Central memory CD4-positive, alpha-beta T cell (primary cell): ENCODE measurements at places on chromosomes 5 and 9.
A peak's percentile ranks its signal among the peaks of the same experiment; 100 is the strongest.

DNA sequence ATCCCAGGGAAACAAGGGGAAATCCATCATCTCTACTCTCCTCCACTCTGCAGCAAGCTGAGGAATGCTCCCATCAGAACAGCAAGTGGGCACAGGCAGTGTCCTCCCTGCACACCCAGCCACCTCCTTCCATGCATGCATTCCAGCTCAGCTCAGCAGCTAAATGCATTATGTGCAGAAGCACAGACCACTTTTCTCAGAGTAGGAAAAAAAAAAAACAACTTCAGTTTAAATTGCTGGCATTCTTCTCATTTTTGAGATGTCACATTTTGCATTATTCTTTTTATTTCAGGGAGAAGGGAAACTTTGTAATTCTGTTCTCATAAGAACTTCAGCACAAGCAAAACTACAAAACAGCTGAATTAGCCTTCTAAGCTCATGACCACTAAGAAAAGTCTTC, 312.2 kb downstream of the SEMA5A start:
- no peak for DNase-seq

DNA sequence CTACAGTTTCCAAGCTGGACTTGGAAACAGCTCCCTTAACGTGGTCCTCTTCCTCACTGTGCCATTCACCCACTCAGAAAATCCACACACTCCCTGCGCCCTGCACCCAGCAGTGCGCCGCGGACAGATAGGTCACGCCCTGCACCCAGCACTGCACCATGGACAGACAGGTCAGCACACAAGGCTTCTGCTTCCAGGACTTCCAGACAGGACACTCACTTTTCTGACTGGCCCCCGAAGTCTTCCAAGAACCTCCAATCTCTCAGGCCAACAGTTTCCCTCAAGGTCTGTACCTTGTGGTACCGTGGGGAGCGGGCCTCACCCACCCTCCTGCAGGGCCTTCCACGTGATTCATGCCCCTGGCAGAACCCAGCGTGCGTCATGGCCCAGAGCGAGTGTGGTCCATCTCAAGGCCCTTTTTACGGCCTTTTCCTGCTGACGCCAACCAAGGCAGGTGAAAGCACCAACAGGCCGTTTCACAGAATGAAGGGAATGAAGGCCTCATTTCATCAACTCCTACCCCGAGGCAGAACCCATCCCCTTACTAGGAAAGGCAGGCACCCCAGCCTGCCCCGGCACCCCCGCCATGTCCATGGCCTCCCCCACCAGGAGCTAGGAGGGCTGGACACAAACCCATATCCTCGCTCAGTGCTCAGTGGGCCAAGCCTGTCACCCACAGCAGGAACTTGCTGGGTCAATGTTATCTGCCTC, 17.3 kb downstream of the VAV2 start:
- no peak for DNase-seq

GRCh38 chr5:111254613-111255012, 30.4 kb downstream of the CAMK4 start:
- DNase-seq: peak; percentile 74

GRCh38 chr5:168603746-168604145, 24.6 kb upstream of the PANK3 start:
- no peak for DNase-seq

GRCh38 chr9:132802121-132802795, 75.8 kb downstream of the AK8 start:
- DNase-seq: no peak

DNA sequence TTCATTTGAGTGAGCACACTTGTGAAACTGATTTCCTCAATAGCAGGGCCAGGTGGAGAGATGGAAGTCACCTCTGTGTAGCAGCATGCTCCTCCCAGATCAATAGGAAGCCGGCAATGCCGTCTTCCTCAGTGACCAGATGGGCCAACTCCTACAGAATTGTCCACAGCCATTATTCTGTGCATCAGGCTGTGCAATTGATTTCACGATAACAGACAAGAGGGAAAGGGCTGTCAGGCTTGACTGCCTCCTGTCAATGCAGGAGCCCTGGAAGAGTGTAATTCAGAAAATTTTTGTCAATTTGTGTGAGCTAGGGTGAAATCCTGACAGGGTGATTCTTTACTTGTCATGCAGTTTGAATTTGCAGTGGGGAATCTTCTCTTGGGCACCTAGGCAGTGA, 838.4 kb upstream of the NUDT12 start:
- DNase-seq: no peak

GRCh38 chr5:73633060-73633459, 7.1 kb downstream of the ARHGEF28 start:
- DNase-seq: no peak

DNA sequence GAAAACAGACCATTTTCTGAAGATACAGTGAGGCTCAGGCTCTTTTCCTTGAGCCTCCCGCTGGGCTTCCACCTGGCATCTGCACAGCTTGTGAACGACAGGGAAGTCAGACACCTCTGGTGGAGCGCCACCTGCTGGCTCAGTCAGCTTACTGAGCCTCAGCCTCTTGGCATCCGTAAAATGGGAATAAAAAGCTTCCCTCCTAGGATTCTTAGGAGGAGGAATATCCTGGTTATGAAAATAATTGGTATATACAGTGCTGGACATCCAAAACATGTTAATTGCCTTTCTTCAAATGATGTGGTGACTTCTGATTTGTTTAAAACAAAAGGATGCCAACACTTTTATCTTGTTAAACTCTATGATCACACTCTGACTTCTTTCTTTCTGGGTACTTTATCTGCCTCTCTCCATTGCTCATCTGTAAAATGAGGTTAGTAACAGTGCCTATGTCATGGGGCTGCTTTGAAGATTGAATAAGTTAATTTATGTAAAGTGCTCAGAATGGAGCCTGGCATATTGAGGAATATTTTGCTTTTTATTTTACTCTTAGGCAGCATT, 67.5 kb downstream of the MAMDC2 start:
- peak; percentile 9 for DNase-seq

GRCh38 chr9:80218328-80218727, 646.6 kb downstream of the TLE4 start:
- no peak for DNase-seq

DNA sequence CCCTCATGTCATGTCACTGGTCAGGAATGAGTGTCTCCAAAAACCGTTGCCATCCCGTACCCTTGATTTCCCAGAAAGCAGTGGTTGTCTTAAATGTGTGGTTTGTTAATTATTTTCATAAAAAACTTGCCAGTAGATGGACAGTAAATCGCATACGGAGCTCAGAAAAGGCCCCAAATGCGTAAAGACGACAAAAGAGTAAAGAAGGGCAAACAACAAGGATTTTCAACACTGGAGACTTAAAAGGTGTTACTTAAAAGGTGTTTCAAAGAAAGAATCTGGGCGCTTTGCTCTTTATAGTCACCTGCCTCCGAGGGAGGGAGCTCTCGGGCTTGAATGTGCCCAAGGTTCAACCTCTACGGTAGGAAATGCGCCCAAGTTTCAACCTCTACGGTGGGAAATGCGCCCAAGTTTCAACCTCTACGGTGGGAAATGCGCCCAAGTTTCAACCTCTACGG, 734 bp downstream of the KIF27 start:
- DNase-seq: no peak

DNA sequence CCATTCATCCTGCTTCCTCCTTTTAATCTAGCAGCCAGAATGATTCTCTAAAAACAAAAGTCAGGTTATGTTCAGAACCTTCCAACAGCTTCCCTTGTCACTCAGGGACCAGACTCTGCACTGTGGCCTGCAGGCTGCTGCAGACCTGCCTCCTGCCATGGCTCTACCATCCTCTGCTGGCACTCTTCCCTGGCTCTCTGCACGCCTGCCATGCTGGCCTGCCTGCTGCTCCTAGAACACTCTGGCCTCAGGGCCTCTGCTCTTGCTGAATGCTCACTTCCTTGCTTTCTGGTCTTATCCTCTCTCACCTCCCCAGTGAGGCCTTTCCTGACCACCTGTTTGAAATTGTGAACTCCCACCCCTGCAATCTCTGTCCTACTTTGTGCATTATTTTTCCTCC, 149.4 kb downstream of the CD180 start:
- DNase-seq: no peak

- DNase-seq: no peak
Observed at GRCh38 chr9:129343424-129344375, 165.6 kb upstream of the IER5L start.

GRCh38 chr5:123438244-123438643, 15.0 kb upstream of the CEP120 start:
- DNase-seq: no peak

- DNase-seq: no peak
Observed at GRCh38 chr5:37846786-37847310, 7.0 kb upstream of the GDNF start.

DNA sequence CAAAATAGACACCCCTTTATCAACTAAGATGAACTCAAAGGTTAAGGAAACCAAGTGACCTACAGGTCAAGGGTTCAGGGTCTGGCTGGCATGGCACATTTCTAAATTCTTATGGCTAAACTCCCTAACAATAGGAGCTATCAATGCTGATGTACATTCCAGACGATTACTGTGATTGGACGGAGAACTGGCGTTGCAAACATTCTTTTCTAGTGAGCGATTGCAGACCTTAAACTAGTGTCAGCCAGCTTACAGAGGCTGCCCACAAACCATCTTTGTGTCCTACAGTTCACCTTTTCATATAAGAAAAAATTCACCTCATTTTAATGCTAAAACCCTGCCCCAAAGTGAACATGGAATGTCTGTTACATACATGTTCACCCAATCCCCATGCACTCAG, 382.9 kb downstream of the MAT2B start:
- DNase-seq: no peak
